ENCODE measurements at places on chromosomes 1 and 21.

GRCh38 chr21:37082375-37082774 is 9.3 kb downstream of the TTC3 start:
- DNase-seq = no peak

DNA sequence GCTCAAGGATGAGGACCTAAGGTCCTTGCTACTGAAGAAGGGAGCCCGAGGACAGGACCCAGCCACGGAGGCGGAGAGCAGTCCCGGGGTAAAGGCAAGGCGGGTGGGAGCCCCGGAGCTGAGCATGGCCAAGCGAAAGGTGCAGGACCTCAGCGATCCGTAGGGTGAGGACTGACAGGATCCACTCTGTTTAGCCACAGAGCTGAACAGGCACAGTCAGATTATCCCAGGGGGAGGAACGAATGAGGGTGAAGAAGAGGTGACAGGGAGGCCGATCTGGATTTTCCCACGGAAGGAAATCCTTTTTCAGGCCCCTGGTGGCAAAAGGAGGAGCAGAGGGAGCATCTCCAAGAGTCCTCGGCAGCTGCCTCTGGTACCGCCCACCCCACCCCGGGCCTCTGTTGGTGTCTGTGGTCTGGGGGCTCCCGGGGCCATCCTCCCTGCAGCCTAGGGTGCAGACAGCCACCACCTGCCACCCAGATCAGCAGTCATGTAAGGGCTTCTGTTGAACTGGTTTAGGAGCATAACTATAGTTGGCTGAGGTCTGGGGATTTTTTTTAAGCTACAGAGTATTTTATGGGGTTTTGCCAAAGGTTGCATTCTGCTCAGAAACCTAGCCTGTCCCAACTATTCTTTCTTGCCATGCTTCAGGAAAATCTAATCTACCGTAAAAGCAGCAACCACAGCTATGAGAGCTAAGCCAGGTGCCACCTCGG is 32.3 kb upstream of the LBR start:
- no peak for DNase-seq

DNA sequence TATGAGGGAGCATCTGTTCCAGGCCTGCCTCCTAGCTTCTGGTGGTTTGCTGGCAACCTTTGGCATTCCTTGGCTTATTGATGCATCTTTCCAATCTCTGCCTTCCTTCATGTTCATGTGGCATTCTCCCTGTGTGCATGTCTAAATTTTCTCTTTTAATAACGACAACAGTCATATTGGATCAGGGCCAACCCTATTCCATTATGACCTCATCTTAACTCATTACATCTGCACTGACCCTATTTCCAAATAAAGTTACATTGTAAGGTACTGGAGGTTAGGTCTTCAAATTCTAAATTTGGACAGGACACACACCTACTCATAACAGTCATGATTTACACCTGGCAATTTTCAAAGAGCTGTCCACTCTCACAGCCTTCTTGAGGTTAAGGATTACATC is 117.2 kb upstream of the FGGY start:
- no peak for DNase-seq

DNA sequence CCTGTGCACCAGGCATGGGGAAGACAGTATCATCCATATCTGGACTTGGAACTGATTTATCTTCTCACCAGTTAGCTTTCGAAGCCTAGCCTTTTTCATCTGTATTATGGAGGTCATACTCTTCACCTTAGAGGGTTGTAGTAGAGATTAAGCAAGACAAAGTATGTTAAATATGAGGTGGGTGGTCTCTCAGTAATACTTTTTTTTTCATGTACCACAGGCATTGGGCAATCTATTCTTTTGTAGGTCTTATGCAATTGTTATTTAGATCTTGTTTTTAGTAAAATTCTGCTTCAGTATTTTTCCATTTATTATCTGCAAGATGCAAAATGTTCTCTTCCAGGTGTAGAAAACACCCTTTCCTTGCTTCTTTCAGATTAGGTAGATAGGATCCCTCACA is 35.2 kb upstream of the OR2B11 start:
- DNase-seq = no peak

DNA sequence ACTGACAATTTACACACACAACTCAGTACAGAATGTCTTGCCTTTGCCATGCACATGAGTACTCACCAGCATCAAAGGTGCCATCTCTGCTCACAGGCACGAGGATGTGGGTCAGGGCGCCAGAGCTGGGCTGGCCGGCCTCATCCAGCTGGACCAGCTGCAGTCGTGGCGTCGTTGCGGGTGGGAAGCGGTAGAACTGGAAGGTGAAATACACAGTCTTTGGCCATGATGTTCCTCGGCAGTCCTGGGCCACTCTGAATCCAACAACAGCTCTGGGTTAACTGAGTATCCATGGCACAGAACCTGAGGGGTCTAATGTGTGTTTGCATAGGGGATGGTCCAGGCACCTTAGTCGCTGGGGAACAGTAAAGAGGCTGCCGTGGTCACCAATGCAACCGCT is 87.7 kb downstream of the NPHP4 start:
- DNase-seq = no peak

Data from stimulated activated CD8-positive, alpha-beta memory T cell treated with anti-CD3 and anti-CD28 coated beads, Interleukin-7, amount 100 ng/mL, for 1 hour (primary cell).